ENCODE measurements at places on chromosomes 1 and 21. TPM values are rescaled to one million over a fixed set of nuclear protein-coding genes. Genes with fewer than 3 reads are reported as not detected.

The LRRC53 gene
- total RNA-seq, result not detected

The DAB1 gene
- total RNA-seq, result 4.0 TPM

The HOOK1 gene
- total RNA-seq, result 0.98 TPM

The COL18A1 gene
- 2.2 TPM for total RNA-seq

The OPRD1 gene
- not detected for total RNA-seq

Measured in activated CD4-positive, alpha-beta memory T cell treated with anti-CD3 and anti-CD28 coated beads, Interleukin-2, amount 10 ng/mL, durations not matched to agents 7 days and 5 days (primary cell).